ENCODE measurements at places on chromosomes 4 and X. TPM values are rescaled to one million over a fixed set of nuclear protein-coding genes. Genes with fewer than 3 reads are reported as not detected.

The CWH43 gene
- total RNA-seq, result not detected

The CNKSR2 gene
- total RNA-seq, result 4.7 TPM

The PAGE5 gene
- not detected for total RNA-seq

The FGFRL1 gene
- total RNA-seq, result 8.6 TPM

The CACNA1F gene
- total RNA-seq, result not detected

The PNMA6A gene
- total RNA-seq, result 0.43 TPM

The SLC16A2 gene
- total RNA-seq, result 10.6 TPM

The SPOCK3 gene
- not detected for total RNA-seq

The USP17L21 gene
- total RNA-seq, result not detected

The ERVMER34-1 gene
- total RNA-seq, result 0.32 TPM

The FREM3 gene
- not detected for total RNA-seq

The SYN1 gene
- 0.32 TPM for total RNA-seq

The AP1AR gene
- total RNA-seq, result 24.2 TPM

The TLR1 gene
- total RNA-seq, result 0.32 TPM

The TEC gene
- total RNA-seq, result 0.32 TPM

The CFAP47 gene
- not detected for total RNA-seq

The FAM184B gene
- total RNA-seq, result not detected

The AKAP14 gene
- total RNA-seq, result not detected

The DNASE1L1 gene
- total RNA-seq, result 53.5 TPM

The TMEM184C gene
- 27.7 TPM for total RNA-seq

The EPHA5 gene
- total RNA-seq, result 0.32 TPM

The CDKL2 gene
- 1.3 TPM for total RNA-seq

The ABCG2 gene
- 2.2 TPM for total RNA-seq

The LUZP4 gene
- total RNA-seq, result not detected

The IDUA gene
- 10.4 TPM for total RNA-seq

The REELD1 gene
- total RNA-seq, result not detected

The TSPAN7 gene
- total RNA-seq, result not detected

The PPP1R3F gene
- 5.6 TPM for total RNA-seq

The FHDC1 gene
- 1.7 TPM for total RNA-seq

The CNOT6L gene
- total RNA-seq, result 13.5 TPM

The RBMX gene
- 209 TPM for total RNA-seq

The PRR32 gene
- total RNA-seq, result not detected

The TMPRSS11F gene
- not detected for total RNA-seq

The MXRA5 gene
- 45.4 TPM for total RNA-seq

The CYLC1 gene
- total RNA-seq, result not detected

The RNF175 gene
- total RNA-seq, result not detected

The BEX4 gene
- total RNA-seq, result 7.1 TPM

The BANK1 gene
- total RNA-seq, result 0.32 TPM

The KCTD8 gene
- under 0.01 TPM for total RNA-seq

The RPA4 gene
- total RNA-seq, result 0.43 TPM

The KIAA1210 gene
- not detected for total RNA-seq

The PDE6B gene
- total RNA-seq, result under 0.01 TPM

The NPY2R gene
- total RNA-seq, result not detected
